Lung microvascular endothelial cell (primary cell): ENCODE measurements at places on chromosomes 1 and 21. TPM values are rescaled to one million over a fixed set of nuclear protein-coding genes. Genes with fewer than 3 reads are reported as not detected.

B3GALT2 gene
- total RNA-seq = 3.7 and 5.0 TPM in 2 replicates

LEFTY2 gene
- total RNA-seq = not detected in 2 replicates

ARPC5 gene
- 85.6 and 144 TPM in 2 replicates for total RNA-seq

SMPDL3B gene
- 0.22 and 0.60 TPM in 2 replicates for total RNA-seq

GPN2 gene
- 6.8 and 8.3 TPM in 2 replicates for total RNA-seq

AKT3 gene
- total RNA-seq = 32.0 and 44.2 TPM in 2 replicates

FMO5 gene
- 1.1 and 2.6 TPM in 2 replicates for total RNA-seq

PTGS2 gene
- total RNA-seq = 3.3 and 21.0 TPM in 2 replicates

TEKT2 gene
- total RNA-seq = 0.20 and 0.22 TPM in 2 replicates

S100A9 gene
- 0.22 and 1.2 TPM in 2 replicates for total RNA-seq

OPN3 gene
- total RNA-seq = 10.9 and 26.2 TPM in 2 replicates

LRRC71 gene
- under 0.01 TPM in 2 replicates for total RNA-seq

CORT gene
- 0.20 and 0.22 TPM in 2 replicates for total RNA-seq

VN1R5 gene
- not detected in 2 replicates for total RNA-seq

CLCN6 gene
- total RNA-seq = 5.2 and 7.5 TPM in 2 replicates

TOR1AIP1 gene
- 14.4 and 22.6 TPM in 2 replicates for total RNA-seq

HPDL gene
- 0.60 and 1.3 TPM in 2 replicates for total RNA-seq

MROH7 gene
- under 0.01 TPM in 1 of 2 replicates, not detected in the other for total RNA-seq

GPX7 gene
- total RNA-seq = 5.6 and 18.1 TPM in 2 replicates

PAQR6 gene
- total RNA-seq = 0.22 and 0.60 TPM in 2 replicates

GRIK3 gene
- total RNA-seq = not detected in 2 replicates

OLIG1 gene
- total RNA-seq = not detected in 2 replicates

GPA33 gene
- total RNA-seq = not detected in 2 replicates

KIF2C gene
- total RNA-seq = 3.6 and 13.3 TPM in 2 replicates

OR10Z1 gene
- not detected in 2 replicates for total RNA-seq

CRYAA gene
- not detected in 2 replicates for total RNA-seq

LY9 gene
- total RNA-seq = not detected in 2 replicates

RNF186 gene
- total RNA-seq = not detected in 2 replicates

SLFNL1 gene
- total RNA-seq = under 0.01 and 0.20 TPM in 2 replicates

AK2 gene
- 46.2 and 54.6 TPM in 2 replicates for total RNA-seq

ELAPOR1 gene
- under 0.01 and 0.22 TPM in 2 replicates for total RNA-seq
